GM04504 (cell line): ENCODE measurements at places on chromosomes 4 and X.
A peak's percentile ranks its signal among the peaks of the same experiment; 100 is the strongest.

DNA sequence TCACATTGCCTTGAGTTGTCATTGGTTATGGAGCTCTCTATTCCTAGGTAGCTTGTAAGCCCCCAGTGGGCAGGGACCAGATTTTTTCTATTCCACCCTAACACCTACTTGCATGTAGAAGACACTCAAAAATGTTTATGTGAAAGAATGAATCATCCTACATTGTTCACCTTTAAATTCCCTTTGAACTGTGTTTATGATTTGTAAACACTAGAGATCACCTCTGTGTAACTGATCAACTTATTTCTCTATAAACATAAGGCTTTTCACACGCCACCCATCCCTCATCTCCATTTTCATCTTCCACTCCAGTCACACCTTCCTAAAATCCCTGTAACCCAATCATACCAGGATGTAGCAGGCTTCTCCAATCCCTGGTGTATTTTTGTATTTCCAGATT is 142.6 kb upstream of the LEF1 start:
- no peak for DNase-seq

DNA sequence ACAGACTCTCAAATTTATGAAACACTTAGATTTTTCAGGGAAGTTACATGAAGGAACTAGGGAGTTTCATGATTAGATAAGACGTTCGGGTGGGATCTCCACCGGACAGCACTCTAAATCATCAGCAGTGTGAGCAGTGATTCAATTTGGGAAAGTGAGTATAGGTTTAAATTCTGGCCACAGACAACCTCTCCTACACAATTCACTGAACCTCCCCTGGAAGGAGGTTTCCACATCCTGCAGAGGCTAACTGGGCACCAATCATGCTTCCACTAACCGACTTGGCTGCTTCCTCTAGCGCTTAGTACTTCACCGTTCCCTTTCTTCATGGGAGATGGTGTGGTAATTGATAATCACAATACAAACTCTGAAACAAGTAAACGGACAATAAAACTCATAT is 5.6 kb downstream of the CXCL9 start:
- no peak for DNase-seq

DNA sequence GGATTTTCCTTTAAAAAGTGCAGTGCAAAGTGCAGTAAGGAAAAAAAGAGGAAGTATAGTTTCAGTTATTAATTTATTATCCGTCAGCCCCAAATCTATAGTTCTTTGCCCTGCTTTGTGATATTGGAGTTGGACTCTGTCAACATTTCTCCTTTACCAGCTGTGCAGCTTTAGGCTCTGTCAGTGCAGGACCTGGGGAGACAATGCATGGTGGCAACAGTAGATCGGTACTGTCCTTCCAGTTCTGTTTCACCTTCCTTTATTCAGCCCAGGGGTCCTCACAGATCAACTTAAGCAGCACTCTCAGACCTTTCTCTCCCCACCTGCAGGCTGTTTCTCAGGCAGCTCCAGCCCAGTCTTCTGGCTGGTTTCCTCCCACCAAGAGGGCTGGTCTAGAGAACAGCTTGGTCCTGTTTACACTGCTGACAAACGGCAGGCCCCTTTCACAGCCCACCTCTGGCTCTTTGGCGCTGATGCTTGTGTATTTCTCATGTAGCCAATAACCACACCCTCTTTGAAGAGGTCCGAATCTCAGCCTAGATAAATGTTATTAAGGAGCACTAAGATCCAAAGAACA is 71.6 kb downstream of the MCUB start:
- no peak for DNase-seq

DNA sequence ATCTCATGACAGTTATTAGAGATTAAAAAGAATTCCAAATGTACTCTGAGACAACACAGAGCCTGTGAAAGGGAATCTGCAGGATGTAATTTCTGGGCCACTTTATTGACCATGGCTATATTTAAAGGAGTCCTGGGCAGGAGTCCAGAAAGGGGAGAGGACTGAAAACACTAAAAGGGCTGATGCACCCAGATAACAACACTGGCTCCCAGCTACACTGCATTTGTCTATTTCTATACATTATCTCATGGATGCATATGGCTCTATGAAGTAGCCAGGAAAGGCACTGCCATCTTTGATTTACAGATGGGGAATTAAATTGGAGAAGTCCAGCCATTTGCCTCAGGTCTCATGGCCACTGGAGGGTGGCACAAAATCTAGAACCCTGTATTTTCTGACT is 56.0 kb downstream of the MED28 start:
- DNase-seq: no peak

DNA sequence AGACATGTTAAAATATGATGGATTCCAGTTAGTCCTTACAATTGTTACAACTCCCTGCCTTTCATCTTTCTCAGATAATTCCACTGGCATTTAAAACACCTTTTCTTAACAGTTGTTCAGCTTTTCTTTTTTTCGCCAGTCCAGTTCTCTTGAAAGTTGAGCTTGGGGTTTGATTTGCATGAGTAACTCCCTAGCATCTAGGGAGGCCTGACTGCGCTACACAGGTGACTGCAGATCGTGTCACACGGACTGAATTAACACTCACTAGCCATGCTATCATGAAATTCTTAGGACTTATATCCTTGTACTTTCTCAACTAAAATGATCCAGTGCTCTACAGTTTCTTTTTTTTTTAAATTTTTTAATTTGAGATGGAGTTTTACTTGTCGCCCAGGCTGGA is 69.8 kb downstream of the ARHGAP24 start:
- DNase-seq: no peak

- no peak for DNase-seq
Measured at GRCh38 chr4:5465956-5466355, 242.4 kb downstream of the EVC2 start.

DNA sequence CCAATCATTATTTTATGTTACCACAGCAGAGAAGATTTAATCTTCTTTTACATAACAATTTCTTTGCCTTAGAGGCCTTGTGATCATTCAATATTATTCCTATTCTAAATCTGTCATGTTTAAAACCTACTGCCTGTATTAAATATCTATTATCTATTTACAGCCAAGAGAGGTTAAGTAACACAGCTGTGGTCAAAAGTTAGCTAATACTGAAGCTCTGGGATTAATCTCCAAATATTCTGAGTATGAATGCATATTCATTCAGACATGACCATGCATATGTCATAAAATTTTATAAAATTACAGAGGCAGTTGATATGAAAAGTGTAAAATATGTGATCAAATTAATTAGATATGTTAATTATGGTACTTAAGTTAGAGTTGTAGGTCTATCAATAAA is 187.9 kb upstream of the MAB21L2 start:
- DNase-seq: no peak

- DNase-seq: no peak
Measured at GRCh38 chr4:60938621-60939020, 261.5 kb upstream of the ADGRL3 start.

DNA sequence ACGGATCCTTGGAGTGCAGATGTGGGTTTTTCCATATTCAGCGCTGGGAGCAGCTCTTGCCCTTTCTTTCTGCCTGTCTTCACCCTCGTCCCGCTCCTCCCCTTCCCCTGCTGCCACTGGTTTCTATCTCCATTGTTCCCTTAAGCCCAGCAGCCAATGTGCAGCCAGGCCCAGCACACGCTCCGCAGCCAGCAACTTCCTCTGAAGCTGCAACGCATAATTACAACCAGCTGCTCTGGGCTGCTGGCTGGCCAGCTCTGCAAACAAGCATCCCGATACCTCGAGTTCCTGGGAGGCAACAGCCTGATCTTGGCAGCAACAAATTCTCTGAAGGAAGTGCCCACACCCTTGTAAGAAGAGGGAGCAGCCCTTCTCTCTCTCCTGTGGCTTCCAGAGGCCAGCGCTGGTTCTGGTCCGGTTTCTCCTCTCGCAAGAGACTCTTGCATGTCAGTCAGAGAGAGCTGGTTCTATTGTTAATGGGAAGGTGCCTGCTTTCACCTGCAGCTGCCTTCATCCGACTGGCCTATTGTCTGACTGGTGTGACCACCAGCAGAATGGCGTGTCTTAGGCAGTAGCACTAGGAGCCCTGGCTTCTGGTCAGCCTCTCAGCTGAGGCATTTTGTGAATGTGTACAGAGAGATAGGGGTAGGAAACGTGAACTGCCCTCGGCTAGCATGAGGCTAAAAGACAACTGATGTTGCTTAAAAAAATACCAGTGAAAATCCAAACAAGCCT is 83.8 kb upstream of the MAML3 start:
- peak; percentile 91 for DNase-seq

DNA sequence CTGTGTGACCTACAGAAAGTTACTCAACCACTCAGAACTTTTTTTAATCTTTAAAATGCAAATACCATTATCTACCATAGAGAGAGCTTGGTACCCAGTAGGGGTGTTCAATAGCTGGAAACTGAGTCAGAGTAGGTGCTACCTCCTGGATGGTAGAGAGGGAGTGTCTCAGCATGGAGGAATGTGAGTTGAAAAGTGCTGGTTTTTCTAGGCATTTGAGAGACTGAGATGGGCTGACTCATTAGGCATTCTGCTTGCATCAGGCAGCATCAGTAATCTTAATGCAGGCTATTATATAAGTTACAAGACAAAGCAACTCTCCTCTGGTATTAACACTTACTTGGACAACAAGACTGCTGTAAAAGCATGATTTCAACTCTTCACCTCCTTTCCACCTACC is 70.9 kb upstream of the ARHGEF9 start:
- DNase-seq: peak; percentile 16

DNA sequence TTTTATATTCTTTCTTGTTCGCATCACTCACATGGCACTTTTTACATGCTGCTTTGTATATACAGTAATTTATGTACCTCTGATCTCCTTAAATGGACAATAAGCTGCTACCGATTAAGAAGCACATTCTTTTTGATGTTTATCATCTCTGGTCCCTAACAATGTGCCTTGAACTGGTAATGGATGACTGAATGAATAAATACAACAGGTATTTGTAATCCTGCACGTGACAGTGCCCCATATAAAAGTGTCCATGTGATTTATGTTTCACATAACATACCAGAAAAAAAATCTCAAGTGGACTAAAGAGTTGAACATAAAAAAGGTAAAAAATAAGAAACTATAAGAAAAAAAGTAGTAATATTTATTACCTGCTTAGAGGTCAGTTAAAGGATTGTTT is 7.7 kb upstream of the SLAIN2 start:
- no peak for DNase-seq

DNA sequence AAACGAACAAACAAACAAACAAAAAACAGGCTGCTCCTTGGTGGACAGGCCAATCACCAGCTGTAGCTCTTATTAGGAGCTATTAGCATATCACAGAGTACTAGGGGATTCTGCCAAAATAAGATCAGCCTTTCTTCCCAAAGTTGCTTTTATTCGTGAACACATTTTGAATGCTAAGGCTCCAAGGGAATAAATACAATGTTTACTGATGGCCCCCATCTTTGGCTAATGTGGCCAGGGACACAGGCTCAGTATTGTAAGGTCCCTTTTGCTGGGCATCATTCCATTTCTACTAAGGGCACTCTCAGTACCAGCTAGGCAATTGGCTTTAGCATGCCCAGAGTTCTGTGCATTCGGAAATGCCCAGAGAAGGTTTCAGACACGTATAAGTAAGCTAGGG is 84.3 kb downstream of the GPC4 start:
- no peak for DNase-seq

- no peak for DNase-seq
Measured at GRCh38 chr4:26877961-26878360, 17.3 kb downstream of the STIM2 start.

DNA sequence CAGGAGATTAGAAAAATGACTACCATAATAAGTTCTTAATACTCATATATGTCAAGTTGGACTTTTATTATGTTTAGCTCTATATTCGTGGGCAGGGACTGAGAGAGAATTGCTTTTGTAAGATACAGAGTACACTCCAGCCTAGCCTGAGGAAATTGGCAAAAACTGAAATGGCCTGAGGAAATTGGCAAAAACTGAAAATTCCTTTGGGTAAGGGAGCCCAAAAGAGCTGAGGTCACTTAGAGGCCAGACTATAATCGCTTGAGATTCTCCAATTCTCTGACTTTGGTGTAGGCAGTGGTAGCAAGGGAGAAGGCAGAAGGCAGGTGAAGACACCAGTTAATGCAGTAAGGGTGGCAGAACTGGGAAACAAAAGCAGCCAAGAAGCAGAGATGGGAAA is 124.5 kb upstream of the HCCS start:
- no peak for DNase-seq

- DNase-seq: no peak
Measured at GRCh38 chr4:85774000-85774399, 299.1 kb downstream of the ARHGAP24 start.

DNA sequence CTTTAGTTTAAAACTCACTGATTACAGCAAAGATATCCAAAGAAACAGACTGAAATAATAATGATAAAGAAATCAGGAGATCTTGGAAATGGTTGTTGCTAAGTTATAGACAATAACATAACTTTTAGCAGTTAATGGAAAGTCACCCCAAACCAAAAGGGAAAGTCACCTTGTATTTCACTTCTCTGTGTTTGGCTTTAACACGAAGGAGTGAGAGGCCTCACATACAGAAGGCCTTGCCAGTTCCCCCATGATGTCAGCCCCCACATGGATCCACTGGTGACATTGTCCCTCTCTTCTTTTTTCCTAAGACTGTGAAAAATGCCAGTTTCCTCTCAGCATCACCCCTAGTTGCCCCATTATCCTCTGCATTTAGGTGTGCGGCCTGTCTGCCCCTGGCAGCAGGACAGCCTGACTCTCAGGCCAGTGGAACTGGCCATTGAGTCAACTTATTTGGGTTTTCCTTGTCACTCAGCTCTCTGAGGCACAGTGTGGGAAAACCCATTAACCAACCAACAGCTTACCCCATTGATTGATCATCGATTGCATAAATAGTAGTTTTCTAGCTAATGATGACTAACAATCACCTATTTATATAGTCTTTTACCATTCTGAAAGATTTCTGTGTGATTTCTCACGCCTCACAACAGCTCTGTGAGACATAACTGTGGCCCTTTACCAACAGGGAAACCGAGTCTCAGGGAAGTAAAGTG is 308.1 kb downstream of the PTTG2 start:
- no peak for DNase-seq

GRCh38 chr4:1029529-1029928 is 18.1 kb downstream of the FGFRL1 start:
- DNase-seq: no peak

- peak; percentile 56 for DNase-seq
Measured at GRCh38 chr4:154551872-154552686, 1.9 kb upstream of the PLRG1 start.

- no peak for DNase-seq
Measured at GRCh38 chr4:75344915-75345314, 169.3 kb downstream of the RCHY1 start.

DNA sequence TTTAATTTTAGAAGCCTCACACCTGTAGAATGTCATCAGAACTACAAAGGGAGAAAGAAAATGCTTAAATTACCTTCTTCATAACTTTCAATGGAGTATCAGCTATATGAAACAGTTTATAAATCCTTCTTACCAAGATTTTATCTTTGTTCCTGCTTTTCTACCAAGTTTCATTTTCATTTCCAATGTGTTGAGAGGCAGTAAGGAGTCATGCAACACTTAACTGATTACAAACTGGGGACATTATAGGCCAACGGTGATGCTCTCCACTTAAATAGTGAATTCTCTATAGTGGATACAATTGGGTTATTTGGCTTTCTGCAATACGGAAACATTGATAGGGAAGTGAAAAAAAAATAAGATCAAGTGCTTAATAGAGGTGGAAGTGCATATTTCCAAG is 145.2 kb upstream of the FTHL17 start:
- DNase-seq: no peak

- no peak for DNase-seq
Measured at GRCh38 chr4:172155838-172156345, 342.7 kb downstream of the GALNTL6 start.
